Ecto neural progenitor cell (in vitro differentiated cells): ENCODE measurements at places on chromosomes 4 and X.

DNA sequence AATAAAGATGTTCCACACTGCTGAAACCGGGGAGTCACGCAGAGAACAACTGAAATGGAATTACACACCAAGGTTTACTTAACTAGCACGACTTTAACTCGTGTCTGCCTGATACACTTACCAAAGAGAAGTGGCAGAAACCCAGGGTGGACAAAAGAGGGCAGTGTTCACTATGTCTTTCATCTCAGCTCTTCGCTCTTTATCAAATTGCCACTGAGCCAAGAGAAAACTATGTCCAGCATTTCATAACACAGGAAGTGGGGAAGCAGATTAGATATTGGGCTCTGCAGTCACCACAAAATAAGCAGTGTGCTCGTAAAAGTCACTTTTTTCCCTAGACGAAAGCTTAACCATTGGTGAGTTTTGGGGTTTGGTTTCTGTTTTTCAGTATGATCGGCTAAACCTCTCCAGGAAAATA lies 155.7 kb downstream of the CHIC2 start:
- no peak for DNase-seq

DNA sequence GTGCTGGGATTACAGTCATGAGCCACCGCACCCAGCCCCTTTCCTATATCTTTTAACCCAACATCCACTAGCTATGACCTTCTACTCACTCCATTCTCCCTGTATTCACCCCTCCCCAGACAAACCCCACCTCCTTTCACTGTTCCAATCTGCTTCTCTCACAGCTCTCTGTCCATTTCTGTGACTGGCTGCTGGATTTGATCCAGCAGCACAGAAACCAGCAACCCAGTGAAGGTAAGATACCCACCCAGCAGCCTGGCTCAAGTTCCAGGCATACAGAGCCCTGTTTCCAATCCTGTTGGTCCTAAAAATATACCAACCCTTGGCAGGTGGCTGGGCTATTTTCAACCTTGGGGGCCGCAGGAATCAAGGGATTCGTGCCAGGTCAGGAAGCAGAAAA lies 56.9 kb upstream of the SMIM10 start:
- no peak for DNase-seq

DNA sequence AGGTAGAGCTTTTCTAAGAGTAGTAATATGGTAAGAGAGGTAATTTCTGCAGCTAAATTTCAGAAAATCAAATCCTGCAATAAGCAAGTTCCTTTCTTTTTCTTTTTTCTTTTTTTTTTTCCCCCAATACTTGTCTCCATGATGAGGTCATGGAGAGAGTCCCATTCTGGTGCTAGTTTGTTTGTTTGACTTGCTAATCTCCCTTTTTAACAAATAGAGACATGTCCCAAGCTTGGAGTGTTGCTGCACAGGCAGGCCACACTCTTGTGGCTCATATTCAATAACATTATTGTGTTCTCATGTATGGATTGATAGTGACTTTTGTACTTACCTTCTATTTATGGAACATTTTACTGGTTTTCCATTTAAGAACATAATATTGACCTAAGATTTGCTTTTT lies 25.5 kb downstream of the PTPN13 start:
- no peak for DNase-seq

DNA sequence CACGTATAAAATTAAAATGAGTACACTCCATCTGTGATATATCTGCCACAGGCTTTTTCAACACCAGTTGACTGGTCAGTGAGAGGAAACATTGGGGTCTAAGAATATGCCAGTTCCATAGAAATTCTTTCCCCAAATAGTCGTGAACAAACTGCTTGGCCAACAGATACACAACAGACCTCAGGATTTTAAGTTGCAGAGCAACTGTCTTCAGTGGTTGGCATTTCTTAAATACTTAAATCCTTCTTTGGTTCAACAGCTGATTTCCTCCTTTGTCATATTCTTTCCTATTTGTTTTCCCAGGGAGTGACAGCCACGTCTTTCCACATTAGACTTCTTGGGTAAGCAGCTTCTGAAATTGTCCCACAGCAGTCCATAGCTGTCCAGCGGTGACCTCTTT lies 7.0 kb upstream of the DDX60 start:
- no peak for DNase-seq

DNA sequence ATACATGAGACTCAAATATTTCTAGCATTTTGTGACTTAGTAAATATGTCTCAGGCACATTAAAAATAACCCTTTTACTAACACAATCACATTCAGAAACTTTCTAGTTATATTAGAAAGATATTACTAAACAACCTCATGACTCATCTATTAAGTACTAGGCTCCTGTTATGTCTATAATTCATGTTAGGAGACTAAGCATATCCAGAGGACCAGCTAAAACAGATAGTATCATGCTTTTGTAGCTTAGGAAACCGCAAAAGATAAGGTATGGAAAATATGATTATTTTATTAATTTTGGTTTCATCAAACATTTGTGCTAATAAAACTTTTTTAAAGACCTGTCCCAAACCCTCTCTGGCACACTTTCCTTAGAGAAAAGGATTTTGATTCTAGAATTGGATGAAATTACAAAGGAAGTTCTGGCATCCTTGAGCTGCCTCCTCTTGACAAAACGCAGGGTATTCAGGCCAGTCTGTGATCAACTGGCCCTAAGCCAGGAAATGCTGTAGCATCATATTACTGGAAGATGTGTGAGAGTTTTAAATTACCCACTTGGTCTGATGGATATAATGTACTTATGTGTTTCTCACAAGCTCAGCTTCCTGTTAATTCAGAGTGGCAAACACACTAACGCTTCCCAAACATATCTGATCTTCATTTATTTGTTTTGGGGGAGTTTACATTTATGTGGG lies 60.4 kb downstream of the NRK start:
- no peak for DNase-seq

DNA sequence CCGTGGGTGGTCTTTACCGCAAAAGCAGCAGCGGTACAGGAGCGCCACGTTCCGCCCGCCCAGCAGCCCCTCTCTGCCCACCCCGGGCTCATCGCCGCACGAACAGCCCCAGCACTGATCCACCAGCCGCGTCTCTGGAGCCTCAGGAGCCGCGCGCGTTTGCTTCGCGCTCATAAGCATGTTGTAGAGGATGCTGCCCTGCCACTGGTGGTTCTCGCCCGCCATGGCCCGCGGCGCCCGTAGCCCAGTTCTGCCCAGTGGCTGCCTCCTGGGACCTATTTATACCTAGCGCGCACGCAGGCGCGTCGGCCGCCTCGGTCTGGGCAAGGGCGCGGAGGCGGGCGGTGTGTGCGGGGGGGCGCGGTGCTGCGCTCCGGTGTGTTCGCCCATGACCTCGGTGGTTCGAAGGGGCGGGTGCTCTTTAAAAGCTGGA lies at the start of gene NR0B1:
TSS of gene NR0B1 (minus strand) at position 252 of the 433 bp plus-strand sequence. CDS start at position 225, 27 bp downstream.
- no peak for DNase-seq

- no peak for DNase-seq
Measured at GRCh38 chr4:174260099-174260498, 23.4 kb downstream of the FBXO8 start.

GRCh38 chr4:153520801-153521329 lies 54.7 kb downstream of the TMEM131L start:
- no peak for DNase-seq

DNA sequence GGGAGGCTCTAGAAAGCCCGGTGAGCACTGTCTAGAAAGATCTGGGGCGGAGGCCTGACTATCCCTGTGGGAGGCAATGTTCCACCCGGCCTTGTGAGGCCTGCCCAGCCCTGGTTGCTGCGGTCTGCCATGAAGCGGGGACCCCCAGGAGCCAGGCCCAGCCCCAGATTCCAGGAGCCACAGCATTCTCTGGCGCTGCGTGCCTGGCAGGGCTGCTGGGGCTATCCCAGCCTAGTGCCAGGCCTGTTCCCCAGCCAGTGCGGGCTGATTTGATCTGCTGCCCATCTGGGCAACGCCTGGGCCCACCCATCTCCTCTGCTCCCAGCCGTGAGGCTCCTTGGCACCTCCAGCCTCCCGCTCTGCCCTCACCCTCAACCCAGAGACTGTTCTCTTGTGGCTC lies 19.6 kb downstream of the ATP2B3 start:
- no peak for DNase-seq

GRCh38 chr4:113504422-113504821 lies 257.1 kb downstream of the CAMK2D start:
- no peak for DNase-seq

DNA sequence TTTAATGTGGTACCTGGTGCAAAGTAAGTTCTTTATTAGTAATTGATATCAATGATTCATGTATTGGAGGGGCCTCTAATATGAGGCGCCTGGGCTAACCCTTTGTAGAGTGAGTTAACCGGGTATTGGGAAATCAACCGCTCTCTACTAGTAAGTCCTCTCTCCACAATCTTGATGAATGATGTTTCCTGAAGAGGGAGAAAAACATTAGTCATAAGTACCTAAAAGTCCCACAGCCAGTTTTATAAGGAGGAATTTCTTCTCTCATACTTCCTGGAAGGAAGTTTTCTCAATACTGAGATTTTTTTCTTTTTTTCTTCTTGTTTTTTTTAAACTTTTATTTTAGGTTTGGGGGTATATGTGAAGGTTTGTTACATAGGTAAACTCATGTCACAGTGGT lies 62.3 kb downstream of the AGTR2 start:
- DNase-seq, result no peak

DNA sequence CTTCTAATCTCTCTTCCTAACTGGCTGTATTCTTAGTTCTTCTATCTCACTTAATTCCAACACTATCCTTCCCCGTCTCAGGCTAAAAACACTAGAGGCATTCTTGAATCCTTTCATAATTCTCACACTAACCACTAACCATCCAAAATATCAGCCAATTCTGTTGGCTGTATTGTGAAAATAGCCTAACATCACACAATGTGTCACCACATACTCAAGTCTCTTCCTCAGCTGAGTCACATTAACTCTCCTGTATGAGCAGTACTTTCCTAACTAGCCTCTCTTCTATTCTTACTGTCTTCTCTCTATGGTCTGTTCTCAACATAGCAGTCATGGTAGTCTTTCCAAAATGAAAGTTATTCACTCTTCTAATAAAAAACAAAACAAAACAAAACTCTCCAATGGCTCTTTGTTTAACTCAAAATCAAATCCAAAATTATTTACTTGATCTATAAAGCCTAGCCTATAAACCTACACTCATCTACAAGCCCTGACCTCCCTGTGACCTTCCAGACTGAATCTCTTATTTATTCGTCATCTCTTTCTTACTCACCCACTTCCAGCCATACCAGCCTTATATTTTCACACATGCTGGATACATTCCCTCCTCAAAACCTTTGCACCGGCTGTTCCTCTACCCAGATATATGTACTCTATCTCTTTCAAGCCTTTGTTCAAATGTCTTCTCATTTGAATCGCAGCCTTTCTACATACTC lies 445.9 kb downstream of the TLL1 start:
- no peak for DNase-seq

DNA sequence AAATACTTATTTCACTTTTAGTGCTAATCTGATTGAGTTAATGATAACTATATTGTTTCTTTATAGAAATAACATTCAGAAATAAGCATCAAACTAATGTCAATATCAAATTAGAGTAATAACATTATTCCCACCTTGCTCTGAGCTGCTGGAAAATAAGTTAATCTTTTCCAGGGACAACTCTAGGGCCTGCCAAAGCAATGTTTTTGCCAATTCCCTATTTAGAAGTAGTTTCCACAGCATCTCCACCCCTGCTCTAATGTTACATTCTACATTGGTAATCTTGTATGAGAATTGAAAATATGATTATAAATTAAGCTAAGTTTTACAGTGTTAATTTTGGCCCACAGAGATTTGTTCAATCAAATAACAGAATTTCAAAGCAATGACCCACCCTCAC lies 68.3 kb downstream of the REELD1 start:
- no peak for DNase-seq

DNA sequence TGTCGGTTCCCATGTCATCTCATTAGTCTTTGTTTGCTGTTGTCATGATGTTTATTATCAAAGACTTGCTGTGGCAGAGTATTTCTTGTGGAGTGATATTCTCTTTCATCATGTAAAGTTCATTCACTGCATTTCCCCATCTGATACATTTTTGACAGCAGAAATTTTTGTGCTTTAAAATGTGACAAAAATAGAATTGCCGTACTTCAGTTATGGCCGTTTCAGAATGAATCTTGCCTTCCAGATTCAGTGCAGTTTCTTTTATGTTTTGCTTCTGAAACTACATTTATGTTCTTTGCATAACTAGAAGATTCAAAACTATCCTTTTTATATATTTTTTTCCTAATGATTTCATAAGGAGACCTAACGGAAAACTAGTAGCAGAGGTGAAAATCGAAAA lies 10.0 kb downstream of the CSTF2 start:
- DNase-seq, result no peak

- no peak for DNase-seq
Measured at GRCh38 chrX:19639056-19639455, 123.7 kb upstream of the MAP3K15 start.

DNA sequence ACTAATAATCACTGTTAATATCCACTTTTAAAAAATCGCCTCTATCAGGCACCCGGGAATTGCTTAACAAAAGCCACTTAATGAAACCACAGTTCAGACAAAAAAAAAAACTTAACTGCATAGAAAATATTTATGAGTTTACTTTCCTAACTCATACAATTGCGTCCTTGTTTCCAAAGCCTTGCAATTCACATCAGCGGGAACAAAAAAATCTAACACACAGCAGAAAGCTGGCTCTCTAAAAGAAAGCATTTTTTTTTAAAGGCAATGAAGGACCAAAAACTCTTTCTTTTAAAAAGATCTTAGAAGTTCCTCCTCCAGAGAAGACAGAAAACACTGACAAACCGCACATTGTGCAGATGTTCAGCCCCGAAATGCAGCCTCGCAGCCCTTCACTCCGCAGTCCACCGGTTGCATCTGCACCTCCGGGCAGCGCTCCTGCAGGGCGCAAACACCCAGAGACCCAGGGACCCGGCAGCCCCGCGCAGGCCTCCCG lies 812 bp downstream of the FAT1 start:
- DNase-seq, result no peak

DNA sequence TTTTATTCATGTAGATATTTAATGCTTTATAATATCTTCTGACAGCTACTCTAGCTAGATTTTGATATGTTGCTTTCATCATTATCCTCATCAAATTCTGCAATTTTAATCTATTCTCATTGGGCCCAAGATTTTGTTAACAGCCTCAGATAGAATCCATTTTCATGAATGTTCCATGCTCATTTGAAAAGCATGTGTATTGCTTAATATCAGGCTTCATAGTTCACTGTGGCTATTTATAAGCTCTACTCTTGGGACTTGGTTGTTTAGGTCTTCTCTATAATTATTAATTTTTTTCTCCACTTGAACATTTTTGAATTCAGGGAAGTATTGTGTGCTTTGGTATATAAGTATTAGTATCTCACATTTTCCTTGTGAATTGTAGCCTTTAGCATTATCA lies 41.8 kb downstream of the RAB40A start:
- DNase-seq, result no peak

GRCh38 chrX:100413229-100413628 lies 3.2 kb upstream of the PCDH19 start:
- no peak for DNase-seq

DNA sequence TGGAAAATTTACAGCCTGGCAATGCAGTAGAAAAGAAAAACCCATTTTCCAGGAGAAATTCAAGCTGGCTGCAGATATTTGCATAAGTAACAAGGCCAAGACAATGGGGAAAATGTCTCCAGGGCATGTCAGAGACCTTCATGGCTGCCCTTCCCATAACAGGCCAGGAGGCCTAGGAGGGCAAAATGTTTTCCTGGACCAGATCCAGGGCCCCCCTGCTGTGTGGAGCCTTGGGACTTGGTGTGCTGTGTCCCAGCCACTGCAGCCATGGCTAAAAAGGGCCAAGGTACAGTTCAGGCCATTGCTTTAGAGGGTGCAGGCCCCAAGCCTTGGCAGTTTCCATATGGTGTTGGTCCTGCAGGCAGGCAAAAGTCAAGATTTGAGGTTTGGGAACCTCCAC lies 29.8 kb downstream of the SOX3 start:
- no peak for DNase-seq

GRCh38 chr4:8545439-8545765 lies 34.8 kb upstream of the GPR78 start:
- DNase-seq, result no peak
